Stimulated activated CD4-positive, alpha-beta T cell treated with anti-CD3 and anti-CD28 coated beads, Interleukin-12 subunit alpha, Interleukin-12 subunit beta, amount 100 ng/mL, for 24 hours (primary cell): ENCODE measurements at places on chromosomes 3 and 15.

DNA sequence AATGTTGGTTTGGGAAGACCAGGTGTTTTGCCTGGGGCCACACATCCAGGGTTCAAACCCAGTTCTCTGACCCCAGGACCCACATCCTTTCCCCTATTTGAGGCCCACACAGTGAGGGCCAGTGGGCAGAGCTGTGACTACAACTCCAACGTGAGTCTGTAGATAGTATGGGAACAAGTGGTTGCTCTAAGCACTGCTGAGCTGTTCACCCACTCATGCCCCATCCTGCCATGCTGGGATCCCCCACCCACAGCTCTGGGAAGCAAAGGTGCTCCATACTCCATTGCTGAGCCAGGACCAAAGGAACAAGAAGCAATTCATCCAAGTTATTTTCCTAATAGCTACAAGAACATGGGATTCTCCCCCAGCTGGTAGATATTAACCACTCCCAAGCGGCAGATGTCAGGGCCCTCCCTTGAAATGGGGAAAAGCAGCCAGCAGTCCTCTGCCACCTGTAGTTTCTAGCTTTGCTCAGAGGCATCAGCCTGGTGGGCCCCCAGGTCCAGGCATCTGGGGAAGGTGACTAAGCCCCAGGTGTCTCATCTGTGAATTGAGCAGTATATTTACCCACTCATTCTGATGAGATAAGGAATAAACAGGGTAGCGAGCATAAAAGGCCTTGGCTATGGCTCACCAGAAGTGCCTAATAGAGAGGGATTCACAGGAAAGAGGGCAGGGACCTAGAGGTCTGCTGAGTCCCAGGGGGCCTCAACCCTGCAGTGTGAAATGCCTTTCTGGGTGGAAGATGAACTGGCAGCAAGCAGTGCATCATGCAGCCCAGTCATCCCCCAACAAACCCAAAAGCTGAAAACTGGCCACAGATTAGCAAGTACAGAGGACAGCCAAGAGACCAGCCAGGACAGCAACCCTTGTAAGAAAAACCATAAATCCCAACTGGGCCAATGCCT is 33.4 kb downstream of the POC1A start:
- DNase-seq = no peak

DNA sequence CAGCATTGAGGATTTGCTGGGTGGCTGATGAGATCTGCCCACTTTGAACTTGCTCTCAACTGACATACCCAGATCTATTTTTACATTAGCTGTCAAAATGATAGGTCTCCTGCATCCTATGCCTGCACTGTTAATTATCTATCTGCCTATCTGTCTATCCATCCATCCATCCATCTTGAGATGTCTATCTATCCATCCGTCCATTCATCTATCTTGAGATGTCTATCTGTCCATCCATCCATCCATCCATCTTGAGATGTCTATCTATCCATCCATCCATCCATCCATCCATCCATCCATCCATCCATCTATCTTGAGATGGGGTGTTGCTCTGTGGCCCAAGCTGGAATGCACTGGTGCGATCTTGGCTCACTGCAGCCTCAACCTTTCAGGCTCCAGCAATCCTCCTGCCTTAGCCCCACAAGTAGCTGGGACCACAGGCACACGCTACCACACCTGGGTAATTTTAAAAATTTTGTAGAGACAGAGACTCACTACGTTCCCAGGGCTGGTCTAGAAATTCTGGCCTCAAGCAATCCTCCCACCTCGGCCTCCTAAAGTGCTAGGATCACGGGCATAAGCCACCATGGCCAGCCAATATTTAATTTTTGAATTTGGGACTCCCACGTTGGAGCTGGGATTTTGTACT is 159.4 kb upstream of the NSMCE3 start:
- no peak for DNase-seq

DNA sequence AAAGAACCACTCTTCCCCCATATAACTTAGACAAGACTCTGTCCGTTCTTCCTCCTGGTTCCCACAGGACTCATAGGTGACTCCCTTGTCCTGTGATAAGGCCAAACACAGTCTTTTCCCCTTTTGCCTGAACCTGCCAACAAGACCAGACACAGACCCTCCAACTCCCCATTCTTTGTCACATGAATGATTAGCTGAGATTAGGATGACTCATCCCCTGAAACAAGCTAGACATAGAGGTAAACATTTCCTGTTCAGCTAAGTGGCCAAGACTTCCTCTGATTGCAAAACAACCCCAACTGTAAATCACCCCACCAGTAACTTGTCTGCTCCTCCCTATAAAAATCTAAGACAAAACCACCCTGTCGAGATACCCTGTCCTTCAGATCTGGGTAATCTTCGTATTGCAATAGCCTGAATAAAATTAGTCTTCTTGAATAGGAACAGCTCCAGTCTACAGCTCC is 11.4 kb upstream of the HTR3E start:
- no peak for DNase-seq

- DNase-seq = no peak
Measured at GRCh38 chr3:53159156-53160060, 1.6 kb upstream of the PRKCD start.

- no peak for DNase-seq
Measured at GRCh38 chr15:47715856-47716445, 1.4 kb upstream of the SEMA6D start.

GRCh38 chr15:77312523-77312922 is 107.4 kb downstream of the PEAK1 start:
- no peak for DNase-seq

GRCh38 chr15:41019174-41019573 is 65.9 kb downstream of the CHAC1 start:
- DNase-seq = no peak

- no peak for DNase-seq
Measured at GRCh38 chr3:129039271-129040038, 21.1 kb upstream of the GP9 start.

GRCh38 chr3:13085081-13085845 is 12.0 kb upstream of the IQSEC1 start:
- no peak for DNase-seq

- no peak for DNase-seq
Measured at GRCh38 chr3:49434731-49435130, 5.6 kb upstream of the NICN1 start.

GRCh38 chr15:90915808-90916440 is 12.8 kb downstream of the MAN2A2 start:
- DNase-seq = no peak

- DNase-seq = no peak
Measured at GRCh38 chr3:190130037-190130436, 9.3 kb upstream of the P3H2 start.

DNA sequence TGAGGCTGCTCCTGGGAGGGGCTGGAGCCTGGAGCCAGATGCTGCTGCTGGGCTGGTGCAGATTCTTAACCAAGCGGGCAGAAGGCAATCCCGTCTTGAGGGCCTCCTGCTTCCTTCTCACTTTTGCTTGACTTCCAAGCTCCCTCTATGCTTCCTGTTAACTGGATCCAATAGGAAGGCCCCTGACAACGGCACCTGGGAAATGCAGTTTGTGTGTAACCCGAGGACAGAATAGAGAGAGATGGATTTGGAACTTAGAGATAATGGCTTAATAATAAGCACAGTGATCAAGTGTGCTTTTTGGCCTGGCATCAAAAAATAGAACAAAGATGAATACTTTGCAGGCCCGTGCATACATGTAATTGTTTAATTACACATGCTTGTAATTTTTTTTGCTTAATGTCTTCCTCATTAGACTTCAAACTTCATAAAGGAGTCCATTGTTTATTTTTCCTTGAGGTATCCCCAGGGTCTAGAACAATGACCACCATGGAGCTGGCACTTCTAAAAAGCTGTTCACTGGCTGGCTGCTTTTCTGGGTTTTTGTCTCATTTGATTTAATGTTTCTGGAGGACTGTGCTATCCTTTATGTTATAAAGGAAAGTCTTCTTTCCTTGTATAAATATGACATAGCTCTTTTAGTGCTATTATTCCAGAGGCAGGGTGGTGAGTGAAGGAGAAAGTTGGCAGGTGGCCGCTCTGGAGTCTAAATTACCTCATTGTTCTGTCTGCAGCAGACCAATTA is 63.3 kb upstream of the MITF start:
- DNase-seq = no peak

GRCh38 chr3:18208856-18209255 is 216.3 kb downstream of the SATB1 start:
- DNase-seq = no peak

DNA sequence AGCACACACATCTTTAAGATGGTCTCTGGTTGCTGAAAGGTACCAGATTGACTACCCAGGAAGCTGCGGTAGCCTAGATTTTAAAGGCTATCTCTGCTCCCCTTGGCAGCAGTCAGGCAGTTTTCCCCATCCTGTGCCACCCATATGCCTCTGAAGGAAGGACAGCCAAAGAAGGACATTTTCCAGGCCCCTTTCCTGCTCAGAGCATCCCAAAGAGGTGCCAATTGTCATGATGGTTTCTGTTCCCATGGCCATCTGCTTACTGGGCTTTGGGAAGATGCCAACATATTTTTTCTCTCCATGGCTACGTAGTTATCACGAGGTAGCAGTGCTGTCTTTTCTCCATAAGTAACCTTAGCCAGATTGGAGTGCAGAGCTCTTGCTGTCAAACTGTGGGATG is 39.7 kb downstream of the UNC13C start:
- DNase-seq = no peak

- no peak for DNase-seq
Measured at GRCh38 chr3:185532901-185533300, 19.5 kb downstream of the LIPH start.

GRCh38 chr15:84929795-84930603 is 45.5 kb downstream of the SLC28A1 start:
- no peak for DNase-seq

DNA sequence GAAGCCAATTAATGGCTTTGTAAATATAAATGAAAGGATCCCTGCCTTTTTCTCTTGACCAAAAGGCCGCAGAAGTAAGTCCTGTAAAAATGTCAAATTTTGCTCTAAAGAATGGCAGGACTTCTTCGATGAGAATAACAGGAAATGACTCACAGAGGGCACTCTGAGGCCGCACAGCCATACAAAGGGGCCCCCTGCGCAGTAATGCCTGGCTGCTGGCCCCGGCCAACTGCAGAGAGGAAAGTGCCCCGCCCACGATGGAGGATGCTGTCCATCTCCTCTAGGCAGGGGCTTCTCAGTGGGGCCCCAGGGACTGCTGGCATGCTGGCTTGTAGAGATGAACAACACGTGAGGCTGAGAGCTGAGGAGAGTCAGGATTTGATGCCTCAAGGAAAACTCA is 18.1 kb upstream of the SCN10A start:
- peak; percentile 18 for DNase-seq

GRCh38 chr3:144105542-144105941 is 133.9 kb downstream of the DIPK2A start:
- no peak for DNase-seq

DNA sequence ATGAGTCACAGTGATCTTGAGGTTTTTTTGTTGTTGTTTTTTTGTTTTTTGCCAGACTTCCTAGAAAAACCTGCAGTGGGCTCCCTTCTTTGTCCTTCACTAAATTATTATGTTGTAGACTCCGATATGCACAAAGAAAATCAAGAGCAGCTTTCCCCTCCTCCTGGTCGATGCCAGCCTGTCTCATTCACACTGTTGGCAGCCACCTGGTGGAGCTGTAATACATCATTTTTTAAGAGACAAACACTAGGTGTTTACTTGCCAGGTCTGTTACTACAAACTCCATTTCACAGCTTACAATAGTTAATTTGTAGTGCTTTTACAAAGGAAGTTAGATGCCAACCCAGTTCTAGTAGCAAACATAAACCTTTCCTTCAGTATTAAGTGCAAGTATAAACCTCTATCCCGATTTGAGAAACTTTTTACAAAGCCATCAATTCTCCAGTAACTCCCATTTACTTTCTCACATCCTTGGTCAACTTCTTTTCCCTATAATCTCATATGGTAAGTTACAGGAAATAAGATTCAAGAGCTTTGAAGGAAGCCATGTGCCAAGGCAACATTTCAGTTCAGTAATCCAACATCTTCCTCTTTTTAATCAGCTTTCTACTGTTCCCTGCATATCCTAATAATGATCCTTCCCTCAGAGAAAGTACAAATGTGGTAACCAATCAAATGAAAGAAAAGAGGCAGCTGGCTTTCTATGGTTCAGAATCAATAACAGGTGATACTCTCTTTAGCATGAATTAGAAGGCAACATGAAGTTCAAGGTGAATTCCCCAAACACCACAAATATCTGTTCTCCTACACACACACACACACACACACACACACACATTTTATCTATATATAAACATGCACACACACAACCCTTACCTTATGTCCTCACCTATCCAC is 14.0 kb downstream of the AAGAB start:
- DNase-seq = no peak

DNA sequence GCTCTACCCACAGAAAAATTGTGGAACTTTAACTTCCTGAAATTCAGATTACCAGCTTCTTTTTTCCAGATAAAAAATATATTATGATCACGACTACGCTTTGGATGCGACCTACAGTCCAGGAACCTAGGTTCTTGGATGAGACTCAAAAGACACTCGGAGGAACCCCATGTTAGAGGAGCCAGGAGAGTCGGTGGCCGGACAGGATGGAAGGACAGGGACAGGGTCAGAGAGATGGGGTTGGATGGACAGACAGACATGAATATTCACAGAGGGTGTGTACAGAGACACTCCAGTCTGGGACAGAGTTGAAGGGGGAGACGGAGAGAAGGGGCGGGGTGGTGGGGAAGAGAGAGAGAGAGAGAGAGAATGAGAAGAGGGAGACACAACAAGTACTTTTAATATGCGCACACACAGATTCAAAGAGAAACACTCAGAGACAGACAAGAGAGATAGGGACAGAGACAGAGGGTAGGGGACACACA is 9.5 kb downstream of the FAM3D start:
- no peak for DNase-seq

- DNase-seq = no peak
Measured at GRCh38 chr3:52061121-52061910, 4.9 kb upstream of the DUSP7 start.

DNA sequence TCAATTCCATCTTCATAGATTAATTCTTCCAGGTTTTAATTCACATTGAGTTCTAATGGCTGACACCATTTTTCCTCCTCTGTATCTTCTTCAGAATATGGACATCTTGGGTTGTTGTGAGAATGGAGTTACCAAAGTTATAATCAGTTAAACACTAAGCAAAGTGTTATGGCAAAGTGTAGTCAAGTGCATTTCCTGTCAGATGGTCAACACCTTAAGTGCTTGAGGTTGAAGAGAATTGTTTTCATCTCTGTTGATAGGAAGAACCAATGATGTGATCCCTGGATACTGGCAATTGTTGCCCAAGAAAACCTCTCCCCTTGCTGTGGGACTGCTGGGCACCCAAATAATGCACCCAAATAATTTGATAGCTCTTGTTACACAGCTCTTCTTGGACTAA is 102.6 kb upstream of the SATB1 start:
- DNase-seq = no peak

GRCh38 chr3:55629432-55629831 is 142.3 kb upstream of the WNT5A start:
- DNase-seq = no peak

- no peak for DNase-seq
Measured at GRCh38 chr15:75656331-75656730, 8.6 kb downstream of the SNX33 start.
